CD4-positive, alpha-beta memory T cell (primary cell): ENCODE measurements at places on chromosomes 4 and X.

DNA sequence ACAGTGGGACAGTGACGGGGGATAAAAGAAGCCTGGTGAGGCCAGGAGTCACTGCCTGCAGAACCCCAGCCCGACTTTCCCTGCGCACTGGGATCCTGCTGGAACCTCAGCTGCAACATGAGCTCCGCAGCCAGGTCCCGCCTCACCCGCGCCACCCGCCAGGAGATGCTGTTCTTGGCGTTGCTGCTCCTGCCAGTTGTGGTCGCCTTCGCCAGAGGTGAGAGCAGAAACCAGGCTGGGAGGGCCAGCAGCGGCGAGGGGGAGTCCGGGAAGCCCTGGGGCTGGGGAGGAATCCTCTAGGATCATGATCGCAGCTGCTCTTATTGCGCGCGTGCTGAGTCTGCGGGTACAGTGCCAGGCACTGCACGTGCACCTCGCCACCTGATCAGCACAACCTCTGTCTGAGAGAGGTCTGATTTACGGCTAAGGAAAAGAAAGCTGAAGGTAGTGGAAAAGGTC, at the start of gene PF4V1:
Gene PF4V1, plus strand, starts transcription at position 51 of the 459 bp plus-strand sequence. Its CDS starts 67 bp downstream, at position 118.
- no peak for DNase-seq

- no peak for DNase-seq
Measured at GRCh38 chr4:133270021-133270570, 121.0 kb downstream of the PCDH10 start.

DNA sequence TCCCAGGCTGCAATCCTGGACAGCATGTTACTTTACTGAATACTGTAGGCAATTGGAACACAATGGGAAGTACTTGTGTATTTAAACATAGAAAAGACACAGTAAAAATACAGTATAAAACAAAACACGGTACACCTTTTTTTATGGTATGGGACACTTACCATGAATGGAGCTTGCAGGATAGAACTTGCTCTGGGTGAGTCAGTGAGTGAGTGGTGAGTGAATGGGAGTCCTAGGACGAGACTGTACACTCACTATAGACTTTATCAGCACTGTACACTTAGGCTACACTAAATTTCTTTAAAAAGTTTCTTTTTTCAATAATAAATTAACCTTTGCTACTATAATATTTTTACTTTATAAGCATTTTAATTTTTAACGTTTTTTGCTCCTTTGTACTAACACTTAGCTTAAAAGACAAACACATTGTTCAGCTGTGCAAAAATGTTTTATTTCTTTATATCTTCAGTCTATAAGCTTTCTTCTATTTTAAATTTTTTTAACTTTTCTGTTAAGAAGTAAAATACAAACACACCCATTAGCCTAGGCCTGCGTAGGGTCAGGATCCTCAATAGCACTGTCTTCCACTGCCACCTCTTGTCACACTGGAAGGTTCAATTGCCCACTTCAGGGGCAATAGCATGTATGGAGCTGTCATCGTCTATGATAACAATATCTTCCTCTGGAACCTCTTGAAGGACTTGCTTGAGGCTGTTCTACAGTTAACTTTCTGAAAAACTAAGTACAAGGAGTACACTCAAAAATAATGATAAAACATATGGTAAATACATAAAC, 293.5 kb upstream of the FSTL5 start:
- DNase-seq, result no peak

GRCh38 chr4:100649417-100649816, 131.6 kb upstream of the EMCN start:
- no peak for DNase-seq

GRCh38 chr4:83125738-83126141, 11.2 kb upstream of the PLAC8 start:
- peak; percentile 73 for DNase-seq

GRCh38 chr4:184648313-184649025, 778 bp downstream of the CASP3 start:
- DNase-seq, result peak; percentile 38

DNA sequence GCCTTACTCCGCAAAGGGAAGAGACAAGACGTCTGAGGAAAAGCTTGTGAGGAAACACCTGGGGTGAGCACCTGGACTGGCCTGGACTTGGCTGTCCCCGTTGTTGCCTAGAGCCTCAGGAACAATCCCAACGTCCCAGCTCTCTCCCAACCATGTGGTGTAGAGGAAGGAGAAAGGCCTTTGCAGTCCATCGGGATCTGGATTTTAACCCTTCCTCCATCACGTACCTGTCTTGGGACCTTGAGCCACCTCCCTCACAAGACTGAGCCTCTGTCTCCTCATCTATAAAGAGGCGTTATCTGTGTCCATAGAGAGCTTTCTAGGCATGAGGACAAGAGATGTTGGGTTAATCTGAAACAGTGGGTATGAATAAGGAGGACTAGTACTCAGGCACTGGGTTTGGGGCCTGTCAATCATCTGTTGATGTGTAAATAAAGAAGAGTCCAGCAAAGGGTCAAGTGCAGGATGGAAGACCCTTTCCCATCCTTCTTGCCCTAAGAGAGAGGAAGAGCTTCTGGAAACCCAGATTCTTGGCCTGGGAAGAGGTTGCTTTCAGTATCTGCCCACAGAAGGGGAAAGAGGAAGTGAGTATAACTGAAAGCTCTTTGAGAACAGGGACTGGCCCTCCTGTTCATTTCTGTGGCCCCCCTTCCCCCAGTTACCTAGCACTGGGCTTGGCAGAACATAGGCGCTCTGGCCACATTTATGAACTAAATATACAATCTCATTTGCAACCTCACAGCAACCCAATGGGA, 137.1 kb downstream of the PJA1 start:
- DNase-seq, result no peak

GRCh38 chrX:46754586-46755061, 4.3 kb downstream of the SLC9A7 start:
- DNase-seq, result no peak

GRCh38 chr4:69322055-69322454, 41.8 kb downstream of the UGT2B28 start:
- no peak for DNase-seq

DNA sequence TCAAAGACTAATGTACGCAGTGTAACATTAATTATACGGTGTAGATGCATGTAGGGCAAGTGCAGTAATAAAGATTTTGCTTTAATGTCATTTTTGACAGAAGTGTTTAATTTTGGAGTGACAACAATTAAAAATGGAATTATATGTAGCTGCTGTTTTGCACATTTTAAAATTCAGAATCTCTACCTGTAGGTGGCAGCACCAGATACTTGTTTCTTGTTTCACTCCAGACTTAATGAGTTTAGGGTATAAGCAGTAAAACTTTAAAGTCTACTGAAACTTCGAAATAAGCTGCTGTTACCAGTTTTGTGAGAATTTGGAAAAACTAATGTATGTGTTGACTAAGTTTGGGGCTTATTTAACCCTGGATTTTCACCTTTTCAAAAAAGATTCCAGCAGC, 144.9 kb downstream of the POLA1 start:
- DNase-seq, result peak; percentile 25

GRCh38 chrX:48917139-48918001, 1.5 kb downstream of the PIM2 start:
- DNase-seq, result peak; percentile 92
